ENCODE measurements at places on chromosomes 5 and 9. TPM values are rescaled to one million over a fixed set of nuclear protein-coding genes. Genes with fewer than 3 reads are reported as not detected.

PCDHB3 gene
- 0.18 TPM for polyA plus RNA-seq

NEUROG1 gene
- not detected for polyA plus RNA-seq

SHC3 gene
- polyA plus RNA-seq = 0.08 TPM

KLF4 gene
- 7.5 TPM for polyA plus RNA-seq

ACTBL2 gene
- not detected for polyA plus RNA-seq

- DNase-seq = peak; percentile 25
- H3K27ac ChIP-seq = no peak overlapping the region
- no peaks in the 10 kb centered on the region for H3K36me3 ChIP-seq
- no peaks in the 10 kb centered on the region for H3K27me3 ChIP-seq
- H3K4me3 ChIP-seq = no peak overlapping the region
Measured at GRCh38 chr5:56640763-56641406, 174.5 kb upstream of the MAP3K1 start.

GRCh38 chr5:40479939-40480338, 199.8 kb upstream of the PTGER4 start:
- no peak for DNase-seq
- H3K36me3 ChIP-seq = no peaks in the 10 kb centered on the region
- no peaks in the 10 kb centered on the region for H3K27me3 ChIP-seq
- H3K27ac ChIP-seq = no peak overlapping the region

- H3K27ac ChIP-seq = no peak overlapping the region
- DNase-seq = no peak
- no peak overlapping the region for H3K4me3 ChIP-seq
- H3K4me1 ChIP-seq = no peaks in the 10 kb centered on the region
- H3K36me3 ChIP-seq = no peaks in the 10 kb centered on the region
- H3K27me3 ChIP-seq = no peaks in the 10 kb centered on the region
Measured at GRCh38 chr5:179138568-179138925, 78.4 kb downstream of the ZNF354C start.

- DNase-seq = no peak
- no peak within 1 kb of the TSS for H3K4me3 ChIP-seq
- H3K27ac ChIP-seq = no peak within 1 kb of the TSS
- H3K4me1 ChIP-seq = no peaks in the 10 kb centered on the region
Measured at GRCh38 chr9:114657705-114658104, at the start of gene TEX53. TEX53 (minus strand) TSS chr9:114657805; CDS start chr9:114657774, 31 bp downstream.

GRCh38 chr5:139789845-139790189, 5.8 kb upstream of the PSD2 start:
- peak; percentile 49 for DNase-seq
- no peaks in the 10 kb centered on the region for H3K4me1 ChIP-seq
- H3K27me3 ChIP-seq = no peaks in the 10 kb centered on the region
- no peak overlapping the region for H3K27ac ChIP-seq

DNA sequence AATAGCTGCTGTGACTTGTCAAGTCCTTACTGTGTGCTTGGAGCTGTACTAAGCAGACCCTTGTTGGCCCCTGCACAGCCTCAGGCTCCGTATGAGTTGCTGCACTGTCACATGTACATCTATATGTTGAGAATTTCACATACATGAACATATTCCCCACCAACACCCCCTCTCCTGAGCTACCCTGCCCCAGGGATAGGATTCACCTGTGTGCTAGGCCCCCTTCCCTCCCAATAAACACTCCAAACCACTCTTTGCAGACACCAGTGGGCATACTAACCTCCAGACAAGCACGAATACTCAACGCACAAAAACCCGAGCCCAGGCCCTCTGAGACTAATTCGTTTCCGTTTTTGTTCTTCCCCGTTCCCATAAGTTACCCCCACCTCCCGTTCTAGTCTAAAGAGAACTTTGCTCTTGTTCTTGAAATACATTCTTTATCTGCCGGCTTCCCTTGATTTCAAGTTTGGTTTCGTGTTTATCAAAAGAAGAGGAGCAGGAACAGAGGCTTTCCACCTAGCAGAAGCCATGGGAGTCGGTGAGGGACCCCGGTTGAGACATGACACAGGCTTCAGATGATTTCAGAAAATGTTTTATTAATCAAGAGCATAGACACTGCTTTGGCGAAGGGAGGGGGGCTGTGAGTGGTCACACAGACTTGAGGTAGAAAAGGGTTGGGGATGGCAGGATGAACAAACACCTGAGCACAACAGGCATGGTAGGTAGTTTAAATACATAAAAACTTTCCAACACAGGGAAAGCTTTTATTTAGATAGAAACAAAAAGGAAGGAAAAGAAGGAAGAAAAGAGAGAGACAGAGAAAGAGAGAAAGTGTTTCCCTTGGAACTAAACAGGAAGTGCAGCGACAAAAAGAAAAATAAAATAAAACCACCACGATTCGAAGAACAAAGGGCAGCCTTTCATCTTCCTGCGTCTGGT, 3.4 kb downstream of the HAND1 start:
- H3K4me3 ChIP-seq = no peak overlapping the region
- no peaks in the 10 kb centered on the region for H3K36me3 ChIP-seq
- H3K27me3 ChIP-seq = peaks cover 58% of the 10 kb centered on the region
- H3K27ac ChIP-seq = no peak overlapping the region

- H3K4me1 ChIP-seq = no peaks in the 10 kb centered on the region
- H3K27me3 ChIP-seq = no peaks in the 10 kb centered on the region
- DNase-seq = no peak
- no peak overlapping the region for H3K4me3 ChIP-seq
- H3K27ac ChIP-seq = no peak overlapping the region
Measured at GRCh38 chr5:6785161-6785860, 72.1 kb downstream of the TENT4A start.
